ENCODE measurements at places on chromosomes 3 and 15. TPM values are rescaled to one million over a fixed set of nuclear protein-coding genes. Genes with fewer than 3 reads are reported as not detected.

ZDHHC19 gene
- total RNA-seq, result not detected

- H3K4me1 ChIP-seq, result no peaks in the 10 kb centered on the region
- no peak overlapping the region for H3K4me3 ChIP-seq
- DNase-seq, result no peak
- H3K36me3 ChIP-seq, result no peaks in the 10 kb centered on the region
- no peaks in the 10 kb centered on the region for H3K27me3 ChIP-seq
These were observed 16.4 kb downstream of the C3orf18 start for GRCh38 chr3:50551054-50551659.

DNA sequence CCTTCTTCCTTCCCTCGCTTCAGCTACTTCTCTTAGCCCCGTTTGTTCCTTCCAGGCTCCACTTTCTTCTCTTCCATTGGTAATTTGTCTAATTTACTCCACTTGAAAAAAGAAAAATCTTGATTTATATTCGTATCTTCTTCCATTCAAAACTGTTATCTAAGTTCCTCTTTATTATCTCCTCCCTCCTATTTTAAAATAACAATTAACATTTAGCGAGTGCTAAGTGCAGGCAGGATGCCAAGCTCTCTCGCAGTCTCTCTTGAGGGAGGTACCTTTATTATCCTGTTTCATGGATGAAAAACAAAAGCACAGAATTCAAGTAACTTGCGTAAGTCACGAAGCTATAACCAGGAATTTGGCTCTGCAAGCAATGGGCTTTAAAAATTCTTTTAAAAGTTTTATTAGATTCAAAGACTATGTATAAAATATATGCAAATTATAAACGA is 418.9 kb upstream of the NAALADL2 start:
- H3K36me3 ChIP-seq, result no peaks in the 10 kb centered on the region
- peak overlapping the region; percentile 99 for H3K27ac ChIP-seq
- peak overlapping the region; percentile 86 for H3K4me3 ChIP-seq
- no peak for DNase-seq

DNA sequence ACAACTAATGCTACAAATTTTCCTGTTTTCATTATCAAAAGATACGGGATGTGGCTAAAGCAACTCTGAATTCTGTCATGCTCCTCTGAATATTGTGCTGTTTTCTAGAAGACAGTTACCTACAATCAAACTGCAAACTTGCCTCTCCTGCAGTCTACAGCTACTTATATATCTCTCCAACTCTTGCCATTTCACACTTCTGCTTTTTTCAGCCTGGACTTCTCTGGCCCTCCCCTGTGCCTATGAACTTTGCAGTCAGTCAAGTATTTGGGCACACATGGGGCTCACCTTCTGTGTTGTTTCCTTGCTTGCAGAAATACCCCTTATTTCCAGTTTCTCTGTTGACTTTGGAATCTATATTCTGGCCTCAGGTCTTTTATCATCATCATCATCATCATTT is 575.6 kb downstream of the GRM7 start:
- no peaks in the 10 kb centered on the region for H3K27me3 ChIP-seq
- no peak overlapping the region for H3K4me3 ChIP-seq
- no peaks in the 10 kb centered on the region for H3K4me1 ChIP-seq
- no peak overlapping the region for H3K27ac ChIP-seq

GRCh38 chr15:93299675-93300074 is 210.7 kb upstream of the RGMA start:
- no peaks in the 10 kb centered on the region for H3K27me3 ChIP-seq
- no peaks in the 10 kb centered on the region for H3K36me3 ChIP-seq
- no peak for DNase-seq
- H3K27ac ChIP-seq, result no peak overlapping the region
- H3K4me1 ChIP-seq, result no peaks in the 10 kb centered on the region
- H3K4me3 ChIP-seq, result no peak overlapping the region

DNA sequence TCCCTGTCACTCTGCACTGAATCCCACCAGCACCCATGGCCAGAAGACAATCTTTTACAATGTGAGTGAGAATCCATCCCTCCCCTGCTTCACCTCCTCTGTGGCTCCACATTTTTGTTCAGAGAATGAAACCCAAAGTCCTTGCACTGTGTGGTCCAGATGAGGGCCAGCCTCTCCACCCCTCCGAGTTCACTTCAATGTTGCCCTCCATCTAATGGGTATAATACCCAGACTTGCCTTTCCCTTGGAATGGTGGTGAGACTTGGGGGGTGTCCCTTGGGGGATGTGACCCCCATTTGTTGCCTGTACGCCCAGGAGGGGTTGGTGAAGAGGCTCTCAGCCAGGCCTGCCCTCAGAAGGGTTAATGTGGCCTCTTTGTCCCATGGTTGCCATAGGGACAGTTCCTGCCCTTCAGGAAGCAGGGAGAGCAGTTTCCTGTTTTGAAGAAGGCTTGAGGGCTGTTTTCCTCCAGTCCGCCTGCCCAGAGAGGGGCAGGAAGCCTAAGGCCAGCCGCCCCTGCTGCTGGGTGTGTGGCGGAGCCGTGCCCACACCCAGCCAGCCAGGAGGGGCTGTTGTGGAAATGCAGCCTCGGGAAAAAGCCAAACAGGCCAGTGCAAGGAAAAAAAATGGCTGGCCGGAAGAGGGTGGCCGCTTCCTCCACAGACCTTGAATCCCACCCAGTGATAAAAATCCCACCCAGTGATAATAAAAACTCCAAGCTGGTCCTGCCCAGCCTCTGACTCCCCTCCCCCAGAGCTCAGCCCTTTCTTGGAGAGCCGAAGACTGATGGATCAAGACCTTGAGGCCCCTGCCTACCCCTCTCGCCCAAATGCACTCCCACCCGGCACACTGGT is 14.6 kb upstream of the FGD5 start:
- H3K27me3 ChIP-seq, result peaks cover 48% of the 10 kb centered on the region
- peak overlapping the region; percentile 84 for H3K27ac ChIP-seq
- peaks cover 55% of the 10 kb centered on the region for H3K4me1 ChIP-seq
- no peaks in the 10 kb centered on the region for H3K36me3 ChIP-seq
